Suprapubic skin (tissue), 4 donors: ENCODE measurements at places on chromosomes 3 and 15. TPM values are rescaled to one million over a fixed set of nuclear protein-coding genes. Genes with fewer than 3 reads are reported as not detected.

DNA sequence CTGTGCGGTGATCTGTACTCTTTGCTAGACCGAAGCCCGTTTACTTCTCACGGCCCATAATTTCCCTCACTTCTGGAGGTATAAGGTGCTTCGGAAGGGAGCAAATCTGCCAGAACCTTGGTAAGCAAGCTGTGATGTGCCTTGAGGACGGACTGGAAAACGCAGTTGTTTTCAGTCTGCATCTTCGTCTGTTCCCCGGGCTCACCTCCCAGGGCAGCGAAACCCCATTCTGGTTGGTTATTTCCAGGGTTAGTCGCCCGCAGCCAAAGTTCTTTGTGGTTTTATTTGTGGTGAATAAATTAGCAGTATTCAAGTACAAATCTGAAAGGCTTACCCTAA, 401 bp downstream of the RAMAC start:
- peaks cover 16% of the 10 kb centered on the region for H3K4me1 ChIP-seq
- peak overlapping the region; percentile 81 for H3K27ac ChIP-seq
- DNase-seq, result no peak
- peaks cover 25% of the 10 kb centered on the region for H3K36me3 ChIP-seq

DNA sequence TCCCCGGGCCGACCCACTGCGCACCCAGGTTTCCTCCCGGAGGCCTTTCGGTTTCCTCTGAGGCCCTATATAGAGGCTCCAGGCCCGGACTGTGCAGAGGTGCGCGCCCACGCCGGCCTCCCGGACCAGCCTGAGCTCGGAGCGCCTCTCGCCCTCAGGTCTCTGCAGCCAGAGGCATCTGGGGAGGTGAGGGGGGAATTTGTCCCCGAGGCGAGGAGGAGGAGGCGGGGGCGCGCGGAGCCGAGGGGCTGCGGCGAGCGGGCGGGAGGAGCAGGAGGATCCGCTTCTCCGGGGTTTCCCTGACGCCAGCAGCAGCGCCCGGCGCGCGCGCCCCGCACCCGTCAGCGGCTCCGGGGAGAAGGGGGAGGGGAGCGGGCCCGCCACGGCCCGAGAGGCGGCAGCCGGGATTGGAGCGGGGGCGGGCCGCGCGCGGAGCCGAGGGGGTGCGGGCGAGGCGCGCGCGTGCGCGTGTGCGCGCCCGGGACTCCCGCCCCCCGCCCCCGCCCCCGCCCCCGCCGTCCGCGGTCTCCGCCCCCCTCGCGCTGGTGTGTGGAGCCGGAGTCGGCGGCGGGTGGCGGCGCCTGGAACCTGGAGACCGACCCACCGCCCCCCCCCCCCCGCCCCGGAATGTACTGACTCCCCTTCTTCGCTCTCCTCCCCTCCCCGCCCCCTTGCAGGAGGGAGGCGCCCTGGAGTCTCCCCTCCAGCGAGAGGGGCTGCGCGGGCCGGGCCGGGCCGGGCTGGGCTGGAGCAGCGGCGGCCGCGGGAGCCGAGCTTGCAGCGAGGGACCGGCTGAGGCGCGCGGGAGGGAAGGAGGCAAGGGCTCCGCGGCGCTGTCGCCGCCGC, at the start of gene NEO1:
NEO1 (plus strand) TSS at position 657 of the 846 bp plus-strand sequence. CDS start 213 bp downstream, outside the sequence.
- H3K36me3 ChIP-seq, result no peaks in the 10 kb centered on the region
- H3K4me1 ChIP-seq, result peaks cover 26% of the 10 kb centered on the region
- peak; percentile 85 for DNase-seq
- peak within 1 kb of the TSS; percentile 94 for H3K27ac ChIP-seq
- H3K27me3 ChIP-seq, result peaks cover 4% of the 10 kb centered on the region

DNA sequence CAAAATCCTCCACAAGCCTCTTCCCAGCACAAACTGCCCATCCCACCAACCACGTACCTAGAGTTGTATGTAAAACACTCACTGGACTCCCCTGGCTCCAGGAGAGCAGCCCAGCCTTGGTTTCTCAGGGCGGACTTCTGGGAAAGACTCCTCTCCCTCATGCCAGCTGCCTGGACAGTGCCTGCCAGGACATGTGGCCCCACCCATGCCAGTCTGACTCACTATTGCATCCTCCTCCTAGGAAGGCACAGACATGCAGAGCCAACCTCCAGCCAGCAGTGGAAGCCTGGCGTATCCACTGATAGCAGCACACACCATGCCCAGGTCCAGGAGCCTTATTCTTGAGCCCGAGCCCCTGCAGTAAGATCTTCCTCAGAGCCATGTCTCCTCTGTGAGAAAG, 8.6 kb downstream of the PKM start:
- H3K4me3 ChIP-seq, result no peak overlapping the region
- H3K27ac ChIP-seq, result peak overlapping the region; percentile 82
- H3K4me1 ChIP-seq, result peaks cover 64% of the 10 kb centered on the region
- H3K27me3 ChIP-seq, result no peaks in the 10 kb centered on the region
- peaks cover 20% of the 10 kb centered on the region for H3K36me3 ChIP-seq

- no peaks in the 10 kb centered on the region for H3K36me3 ChIP-seq
- no peak for DNase-seq
- H3K27ac ChIP-seq, result no peak overlapping the region
- no peak overlapping the region for H3K4me3 ChIP-seq
- H3K27me3 ChIP-seq, result no peaks in the 10 kb centered on the region
Observed at GRCh38 chr3:146072824-146073223, 88.2 kb downstream of the PLOD2 start.

GABRA5 gene
- total RNA-seq, result not detected

DNA sequence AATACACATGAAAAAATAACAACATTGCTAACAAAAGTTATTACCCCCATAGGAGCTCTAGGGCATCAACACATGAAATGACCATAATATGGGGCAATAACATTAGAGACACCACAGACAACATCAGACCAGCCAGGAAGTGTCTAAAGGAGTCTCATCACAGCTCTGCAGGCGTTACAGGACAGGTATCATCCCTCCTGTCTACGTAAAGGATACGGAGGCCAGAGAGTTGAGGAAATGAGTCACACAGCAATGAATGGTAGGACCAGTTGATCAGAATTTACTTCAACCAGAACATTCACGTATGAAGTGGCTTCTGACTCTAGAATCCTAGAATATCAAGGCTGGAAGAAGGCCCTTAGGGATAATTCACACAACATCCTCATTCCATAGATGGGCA, 1.8 kb downstream of the NME9 start:
- no peak overlapping the region for H3K4me3 ChIP-seq
- H3K4me1 ChIP-seq, result peaks cover 12% of the 10 kb centered on the region
- no peaks in the 10 kb centered on the region for H3K36me3 ChIP-seq
- no peaks in the 10 kb centered on the region for H3K27me3 ChIP-seq

GRCh38 chr3:65638301-65638700, 400.4 kb downstream of the MAGI1 start:
- H3K36me3 ChIP-seq, result no peaks in the 10 kb centered on the region
- H3K4me3 ChIP-seq, result no peak overlapping the region
- H3K4me1 ChIP-seq, result peaks cover 10% of the 10 kb centered on the region
- DNase-seq, result no peak

DNA sequence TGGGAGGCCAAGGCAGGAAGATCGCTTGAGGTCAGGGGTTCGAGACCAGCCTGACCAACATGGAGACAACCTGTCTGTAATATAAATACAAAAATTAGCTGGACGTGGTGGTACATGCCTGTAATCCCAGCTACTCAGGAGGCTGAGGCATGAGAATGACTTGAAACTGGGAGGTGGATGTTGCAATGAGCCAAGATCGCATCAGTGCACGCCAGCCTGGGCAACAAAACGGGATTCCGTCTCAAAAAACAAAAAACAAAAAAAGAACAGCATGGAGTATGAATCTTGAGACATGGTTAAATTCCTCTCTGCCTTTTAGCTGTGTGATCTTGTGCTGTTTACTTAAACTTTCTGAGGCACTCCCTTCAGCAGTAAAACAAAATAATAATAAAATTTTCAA, 244.9 kb downstream of the FGF12 start:
- no peak overlapping the region for H3K27ac ChIP-seq
- no peaks in the 10 kb centered on the region for H3K27me3 ChIP-seq
- H3K36me3 ChIP-seq, result no peaks in the 10 kb centered on the region
- no peak for DNase-seq
- H3K4me1 ChIP-seq, result no peaks in the 10 kb centered on the region

- no peaks in the 10 kb centered on the region for H3K36me3 ChIP-seq
- peaks cover 27% of the 10 kb centered on the region for H3K4me1 ChIP-seq
- H3K27ac ChIP-seq, result no peak overlapping the region
- H3K27me3 ChIP-seq, result no peaks in the 10 kb centered on the region
Observed at GRCh38 chr15:63463793-63464192, 40.6 kb upstream of the USP3 start.

DNA sequence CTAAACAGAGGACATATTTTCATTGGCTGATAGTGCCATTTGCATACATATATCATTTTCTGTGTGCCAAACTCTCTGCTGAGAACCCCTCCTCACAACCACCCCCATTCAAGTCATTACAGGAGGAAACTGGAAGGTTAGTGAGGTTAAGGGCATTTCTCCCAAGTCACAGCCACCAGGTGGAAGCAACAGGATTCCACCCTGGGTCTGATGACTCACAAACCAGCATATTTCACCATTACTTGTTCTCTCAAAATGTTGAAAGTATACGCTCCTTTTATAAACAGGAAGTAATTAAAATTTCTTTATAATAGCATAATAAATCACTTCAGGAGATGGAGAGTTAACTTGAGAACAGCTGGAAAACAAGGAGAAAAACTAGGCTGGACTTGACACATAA, 398.6 kb upstream of the WNT5A start:
- no peak overlapping the region for H3K4me3 ChIP-seq
- no peaks in the 10 kb centered on the region for H3K36me3 ChIP-seq
- H3K4me1 ChIP-seq, result peaks cover 3% of the 10 kb centered on the region
- H3K27ac ChIP-seq, result peak overlapping the region; percentile 14
- no peak for DNase-seq

DNA sequence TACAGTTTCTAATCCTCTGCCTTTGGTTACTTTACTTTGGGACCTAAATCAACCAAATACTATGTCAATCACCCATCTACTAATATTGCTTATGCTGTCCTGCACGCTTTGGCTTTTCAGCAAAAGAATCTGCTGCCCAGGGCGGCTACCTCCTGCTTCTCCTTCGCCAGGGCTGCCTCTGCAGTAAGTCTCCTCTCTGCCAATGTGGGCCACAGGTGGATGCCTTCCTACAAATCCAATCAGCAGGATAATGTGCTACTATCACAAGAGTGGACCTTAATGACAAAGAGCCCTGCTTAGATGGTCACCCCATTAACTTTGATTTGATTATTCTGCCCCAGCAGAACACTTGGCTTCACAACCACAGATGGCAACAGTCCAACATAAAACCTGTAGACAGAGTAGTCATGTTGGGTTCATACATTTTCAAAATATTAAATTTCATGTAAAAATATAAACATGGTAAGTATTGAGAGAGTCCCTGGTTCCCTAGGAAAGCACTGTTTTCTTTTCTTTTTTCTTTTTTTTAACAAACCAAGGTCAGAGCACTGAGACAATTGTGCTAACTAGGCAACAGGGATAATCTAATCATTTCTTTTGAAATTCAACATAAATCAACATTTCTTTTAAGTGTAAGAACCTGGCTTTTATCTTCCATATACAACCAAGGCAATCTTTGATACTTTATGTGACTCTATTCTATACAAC, 298.3 kb downstream of the ZBTB20 start:
- no peak for DNase-seq
- H3K36me3 ChIP-seq, result no peaks in the 10 kb centered on the region
- no peak overlapping the region for H3K4me3 ChIP-seq
- no peaks in the 10 kb centered on the region for H3K27me3 ChIP-seq

DNA sequence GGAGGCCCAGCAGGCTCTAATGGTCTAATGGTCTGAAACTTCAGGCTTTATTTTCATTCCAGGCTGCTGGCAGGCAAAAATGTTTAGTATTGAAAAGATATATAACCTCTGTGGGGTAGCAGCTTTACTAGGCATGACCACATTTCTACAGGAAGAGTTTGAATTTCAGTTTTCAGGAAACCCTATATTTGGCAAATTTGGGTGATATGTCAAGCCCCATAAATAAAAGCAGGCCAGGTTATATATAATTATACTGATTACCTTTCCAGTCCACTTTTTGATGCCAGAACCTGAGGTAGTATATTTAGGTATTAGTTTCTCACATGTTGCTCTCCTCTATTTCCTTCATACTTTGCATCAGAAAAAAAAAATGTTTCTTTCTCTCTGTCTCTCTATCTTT, 37.2 kb upstream of the PHLDB2 start:
- no peak overlapping the region for H3K4me3 ChIP-seq
- H3K4me1 ChIP-seq, result no peaks in the 10 kb centered on the region
- no peaks in the 10 kb centered on the region for H3K36me3 ChIP-seq
